ENCODE measurements at places on chromosomes 6 and 20.

- no peak for DNase-seq
Observed at GRCh38 chr6:52953911-52954839, 40.9 kb downstream of the GSTA4 start.

DNA sequence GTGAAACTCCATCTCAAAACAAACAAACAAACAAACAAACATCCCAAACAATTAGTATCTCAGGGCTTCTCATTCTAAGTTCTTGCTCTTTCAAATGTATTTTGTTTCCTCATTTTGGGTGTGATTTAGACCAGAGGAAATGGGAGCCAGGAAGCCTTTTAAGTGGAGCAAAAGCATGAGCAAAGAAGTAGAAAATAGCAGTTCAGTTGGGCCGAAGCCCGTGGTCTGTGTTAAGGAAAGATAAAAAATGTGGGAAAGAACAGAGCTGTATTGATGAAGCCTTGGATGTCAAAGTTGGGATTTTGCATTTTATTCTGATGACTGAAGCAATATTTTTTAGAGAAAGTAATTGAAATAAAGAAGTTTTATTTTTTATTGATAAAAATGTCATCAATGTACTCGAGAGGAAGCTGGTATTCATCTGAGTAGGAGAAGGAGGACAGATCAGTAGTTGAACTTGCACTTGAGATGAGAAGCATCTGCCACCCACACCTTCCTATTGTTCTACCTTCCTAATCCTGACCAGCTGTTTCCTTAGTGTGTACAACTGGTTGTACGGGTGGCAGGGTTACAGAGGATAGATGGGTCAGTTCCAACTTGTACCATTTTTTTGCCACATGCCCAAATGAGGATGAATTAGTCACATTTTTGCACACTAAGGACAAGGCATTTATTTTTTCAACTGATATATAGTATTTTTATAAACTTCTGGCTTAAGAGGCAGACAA is 56.1 kb downstream of the KIAA0408 start:
- no peak for DNase-seq

GRCh38 chr6:138987080-138987642 is 892 bp downstream of the REPS1 start:
- DNase-seq = no peak

DNA sequence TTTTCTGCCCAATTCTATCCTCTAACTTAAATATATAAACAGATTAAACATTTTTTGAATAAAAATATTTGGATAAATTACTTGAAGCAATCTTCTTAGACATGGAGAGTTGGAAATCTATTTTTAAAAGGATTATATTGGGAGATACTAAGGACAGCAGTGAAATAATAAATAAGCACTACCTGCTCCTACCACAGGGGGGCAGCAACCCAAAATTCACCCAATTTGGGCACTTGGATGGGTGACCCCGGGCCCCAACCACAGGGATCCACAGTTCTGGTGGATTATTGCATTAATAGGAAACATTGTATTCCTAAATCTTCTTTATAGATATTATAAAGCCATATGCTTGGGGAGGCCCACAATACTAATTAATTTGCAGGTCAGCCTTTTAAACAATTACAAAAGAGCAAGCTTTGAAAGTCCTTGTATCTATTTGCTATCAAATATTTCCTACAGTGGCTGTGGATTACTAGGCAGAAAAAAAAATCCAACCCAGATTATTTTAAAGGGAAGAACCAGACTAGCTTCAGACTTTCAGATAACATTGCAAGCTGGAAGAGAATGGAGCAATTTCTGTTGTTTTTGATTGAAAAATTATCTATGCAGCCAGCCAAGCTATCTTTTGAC is 66.4 kb upstream of the PDE10A start:
- no peak for DNase-seq

DNA sequence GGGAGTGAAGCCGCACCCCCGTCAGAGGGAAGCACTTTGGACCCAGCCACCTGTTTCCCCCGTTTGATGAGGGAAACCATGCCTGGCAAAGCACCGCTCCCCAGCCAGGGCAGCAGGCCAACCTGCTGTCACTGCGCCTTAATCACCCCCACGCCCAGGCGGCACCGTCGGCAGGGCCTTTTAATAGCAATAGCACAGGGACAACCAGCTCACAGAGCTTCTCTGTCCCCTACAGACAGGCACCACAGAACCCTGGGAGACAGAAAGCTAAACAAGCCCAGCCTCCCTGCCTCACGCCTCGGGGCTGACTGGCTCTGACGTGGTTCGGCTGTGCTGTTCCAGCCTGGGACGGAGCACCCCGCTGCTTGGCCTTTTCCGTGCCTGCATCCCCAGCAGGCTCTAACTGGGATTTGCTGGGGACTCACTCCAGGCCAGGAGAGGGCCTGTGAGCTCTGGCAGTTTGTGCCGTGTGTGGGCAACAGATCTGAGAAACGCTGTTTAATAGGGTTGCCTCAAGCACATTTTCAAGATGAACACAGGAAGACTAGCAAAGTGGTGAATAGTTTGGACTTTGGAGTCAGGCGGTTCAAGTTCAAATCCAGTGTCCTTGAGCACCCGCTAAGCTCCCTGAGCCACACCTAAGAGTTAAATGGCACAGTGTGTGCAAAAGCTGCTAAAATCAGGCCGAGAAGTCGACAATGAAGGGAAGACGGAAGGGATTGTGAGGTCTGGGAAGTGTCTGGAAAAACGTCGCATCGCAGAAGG is 223.8 kb downstream of the NRN1 start:
- no peak for DNase-seq

DNA sequence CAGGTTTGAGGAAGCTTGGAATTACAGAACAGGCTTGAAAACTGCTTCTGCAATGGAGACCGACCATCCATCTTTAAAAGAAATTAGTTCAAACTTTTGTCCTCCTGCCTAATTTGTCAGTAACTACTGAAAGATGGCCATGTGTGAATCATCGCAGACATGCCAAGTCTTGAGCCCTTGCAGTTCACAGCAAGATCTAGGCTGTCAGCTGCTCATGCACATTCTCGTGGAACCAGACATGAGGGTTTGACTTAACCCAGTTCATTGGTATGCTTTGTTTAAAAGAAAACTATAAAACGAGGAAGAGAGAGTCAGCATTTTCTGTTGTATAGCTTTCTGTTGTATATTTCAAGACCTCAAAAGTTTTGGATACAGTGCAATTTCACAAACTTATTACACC is 74.0 kb upstream of the SAMD5 start:
- no peak for DNase-seq

- DNase-seq = no peak
Observed at GRCh38 chr6:27190126-27190525, 57.4 kb upstream of the PRSS16 start.

DNA sequence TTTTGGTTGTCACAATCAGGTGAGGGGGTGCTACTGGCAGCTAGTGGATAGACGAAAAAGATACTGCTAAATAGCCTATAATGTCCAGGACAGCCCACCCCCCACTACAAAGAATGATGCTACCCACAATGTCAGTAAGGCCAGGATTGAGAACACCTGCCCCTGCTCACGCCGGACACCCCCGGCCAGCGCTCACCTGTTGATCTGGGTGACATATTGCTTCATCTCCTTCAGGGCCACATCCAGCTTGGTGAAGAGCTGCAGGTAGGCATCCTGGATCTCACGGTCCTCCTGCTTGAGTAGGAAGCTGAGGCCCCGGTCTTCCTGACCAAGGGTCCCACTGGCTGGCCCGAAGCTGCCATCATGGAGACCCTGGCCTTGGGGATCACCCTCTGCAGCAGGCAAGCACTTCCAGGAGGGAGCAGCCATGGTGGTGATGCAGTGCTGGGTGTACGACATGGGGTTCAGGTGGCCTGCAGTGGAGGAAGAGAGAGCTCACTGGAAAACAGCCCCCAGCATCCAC is 178.6 kb downstream of the PREX1 start:
- no peak for DNase-seq

DNA sequence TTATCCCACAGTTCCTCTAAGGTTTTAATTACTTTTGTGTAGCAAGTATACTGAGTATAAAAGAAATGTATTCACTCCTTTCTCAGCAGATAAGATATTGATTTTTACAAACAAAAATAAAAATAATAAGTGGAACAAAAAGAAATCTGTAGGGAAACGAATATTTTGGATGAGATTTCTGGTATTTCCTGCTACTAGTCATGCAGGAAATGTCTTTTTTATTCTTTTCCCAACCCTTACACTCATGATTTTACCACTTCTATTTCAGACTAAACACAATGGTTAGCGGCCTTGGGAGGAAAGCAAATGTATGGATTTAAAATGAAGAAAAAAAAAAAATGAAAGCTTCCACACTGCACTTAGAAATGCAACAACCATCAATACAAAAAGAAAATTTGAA is 580.5 kb upstream of the MARCKS start:
- no peak for DNase-seq

DNA sequence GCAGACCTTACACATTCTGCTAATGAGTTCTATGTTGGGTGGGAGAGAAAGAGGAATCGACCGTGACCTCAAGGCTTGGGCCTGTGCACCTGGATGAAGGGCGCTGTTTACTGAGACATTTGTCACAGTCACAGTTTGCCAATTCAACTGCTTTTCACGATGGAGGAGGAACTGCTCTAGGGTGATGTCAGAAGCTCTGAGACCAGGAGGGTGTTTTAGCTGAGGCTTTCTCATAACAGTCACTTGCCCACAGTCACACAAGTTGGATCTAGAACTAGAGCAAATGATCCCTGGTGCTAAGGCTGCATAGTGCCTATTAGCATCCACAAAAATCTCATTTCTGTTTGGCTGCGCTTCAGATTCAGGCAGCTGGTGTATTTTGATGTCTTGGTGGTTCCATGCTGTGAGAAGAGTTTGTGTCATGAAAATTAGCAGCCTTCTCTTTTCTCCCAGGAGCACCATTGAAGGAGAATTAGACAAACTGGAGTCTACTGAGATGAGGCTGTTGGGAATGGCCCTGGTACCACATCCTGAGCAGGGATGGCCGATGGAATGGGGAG is 83.3 kb upstream of the TGM3 start:
- DNase-seq = no peak

DNA sequence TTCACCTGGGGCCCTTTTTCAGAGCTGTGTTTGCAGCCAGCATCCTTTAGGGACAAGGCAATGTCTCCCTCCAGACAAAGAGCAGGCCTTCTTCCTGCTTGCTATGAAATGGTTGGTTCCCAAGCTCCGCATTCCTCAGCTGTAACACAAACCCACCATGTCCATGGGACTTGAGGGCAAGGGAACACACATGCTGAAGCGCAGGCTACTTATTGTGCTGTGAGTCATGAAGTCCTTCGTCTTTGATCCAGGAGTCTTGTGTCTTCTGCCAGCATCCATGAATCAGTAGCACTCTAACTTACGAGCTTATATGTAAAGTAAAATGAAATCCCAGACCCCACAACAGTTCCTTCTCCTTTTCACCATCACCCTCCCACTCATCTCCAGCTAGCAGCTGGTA is 59.0 kb downstream of the ANKRD60 start:
- DNase-seq = no peak

Data from SW 1271 (cell line).